ENCODE measurements at places on chromosomes 5 and 9.

GRCh38 chr9:127711226-127711701 lies 4.2 kb downstream of the PTRH1 start:
- peak; percentile 50 for DNase-seq

- DNase-seq: no peak
Observed at GRCh38 chr9:69186841-69187611, 12.9 kb downstream of the TJP2 start.

GRCh38 chr9:132756214-132756845 lies 86.1 kb downstream of the GTF3C4 start:
- no peak for DNase-seq

DNA sequence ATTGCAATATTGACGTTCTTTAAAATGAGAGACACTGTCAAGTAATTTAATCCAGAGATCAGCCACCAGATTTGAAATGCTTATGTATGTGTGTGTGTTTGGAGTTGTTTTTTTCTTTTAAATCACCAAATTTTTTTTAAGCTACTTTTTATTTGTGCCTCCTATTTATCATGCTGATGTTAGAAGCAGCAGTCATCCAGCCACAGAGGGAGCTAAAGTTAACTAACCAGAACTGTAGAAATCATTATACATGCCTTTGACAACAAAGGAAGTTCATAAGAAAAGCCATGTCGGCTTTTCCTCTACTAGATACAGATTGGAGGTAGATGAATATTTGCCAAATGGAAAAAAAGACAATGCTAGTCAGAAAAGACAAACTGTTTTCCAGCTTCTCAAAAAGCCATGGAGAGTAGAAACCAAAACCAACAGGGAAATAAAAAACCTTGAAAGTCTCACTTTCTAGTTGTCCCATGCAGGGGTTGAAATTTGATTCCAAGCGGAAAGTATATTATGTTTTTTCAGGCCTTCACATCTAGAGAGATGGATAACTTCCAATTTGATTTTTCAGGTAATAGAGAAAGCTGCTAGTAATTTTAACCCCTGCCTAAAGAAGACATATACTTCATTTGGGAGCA lies 4.5 kb downstream of the PURA start:
- no peak for DNase-seq

GRCh38 chr5:136011414-136012001 lies 17.3 kb upstream of the TGFBI start:
- DNase-seq: no peak

DNA sequence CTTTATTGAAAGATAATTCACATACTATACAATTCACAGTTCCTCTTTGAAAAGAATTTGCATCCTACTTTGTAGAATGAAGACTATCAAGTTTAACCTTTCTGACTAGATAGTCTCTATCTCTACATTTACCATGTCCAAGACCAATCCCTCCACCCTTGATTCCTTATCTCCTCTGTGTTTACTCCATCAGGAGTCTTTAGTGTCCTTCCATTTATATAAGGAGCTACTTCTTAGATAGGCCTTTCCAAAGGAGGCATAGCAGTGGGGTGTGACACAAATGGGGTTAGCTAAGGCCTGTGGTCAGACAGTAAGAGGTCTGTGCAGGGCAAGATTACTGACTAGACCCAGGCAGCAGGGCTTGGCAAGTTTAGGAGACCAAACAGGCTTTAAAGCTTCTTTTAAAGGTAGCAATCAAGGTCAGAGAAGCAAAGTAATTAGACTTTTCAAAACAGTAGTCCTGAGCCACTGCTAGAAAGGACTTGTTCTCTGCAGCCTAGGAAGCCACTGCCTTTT lies 11.1 kb upstream of the DMXL1 start:
- DNase-seq: no peak

GRCh38 chr9:110148384-110148783 lies 59.6 kb downstream of the C9orf152 start:
- peak; percentile 18 for DNase-seq

- DNase-seq: no peak
Observed at GRCh38 chr9:117587263-117587662, 116.9 kb upstream of the TLR4 start.

GRCh38 chr9:17578577-17578910 lies 322 bp upstream of the SH3GL2 start:
- no peak for DNase-seq

- DNase-seq: no peak
Observed at GRCh38 chr5:150511578-150512367, 3.8 kb downstream of the NDST1 start.

GRCh38 chr5:40717281-40717680 lies 37.6 kb downstream of the PTGER4 start:
- DNase-seq: no peak

- DNase-seq: no peak
Observed at GRCh38 chr5:123455640-123456039, 32.4 kb upstream of the CEP120 start.

DNA sequence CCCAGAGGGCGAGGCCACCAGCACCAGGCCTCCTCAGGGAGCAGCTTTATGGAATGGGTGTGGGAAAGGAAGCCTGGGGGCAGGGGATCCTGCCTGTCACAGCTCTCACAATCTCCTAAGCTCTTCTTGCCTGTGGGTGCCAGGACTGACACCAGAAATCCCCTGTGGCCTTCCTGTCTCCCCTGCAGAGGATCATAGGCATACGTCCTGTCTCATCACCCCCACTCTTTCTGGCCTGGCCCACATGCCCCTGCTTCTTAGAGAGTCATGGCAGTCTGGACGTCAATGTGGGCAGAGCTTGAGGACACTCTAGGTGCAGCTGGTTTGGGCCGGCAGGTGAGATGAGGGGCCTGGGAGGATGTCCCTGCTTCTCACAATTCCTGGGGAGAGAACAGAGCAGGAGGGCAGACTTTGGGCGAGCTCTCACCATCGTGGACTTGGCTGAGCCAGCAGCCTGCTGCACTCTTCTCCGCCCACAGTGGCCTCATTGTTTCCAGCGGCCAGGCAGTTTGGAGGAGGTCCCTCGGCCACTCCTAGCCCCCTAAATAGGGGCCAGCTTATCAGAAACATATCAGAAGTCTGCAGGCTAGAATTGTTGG lies 67.3 kb upstream of the ZFR start:
- DNase-seq: no peak

DNA sequence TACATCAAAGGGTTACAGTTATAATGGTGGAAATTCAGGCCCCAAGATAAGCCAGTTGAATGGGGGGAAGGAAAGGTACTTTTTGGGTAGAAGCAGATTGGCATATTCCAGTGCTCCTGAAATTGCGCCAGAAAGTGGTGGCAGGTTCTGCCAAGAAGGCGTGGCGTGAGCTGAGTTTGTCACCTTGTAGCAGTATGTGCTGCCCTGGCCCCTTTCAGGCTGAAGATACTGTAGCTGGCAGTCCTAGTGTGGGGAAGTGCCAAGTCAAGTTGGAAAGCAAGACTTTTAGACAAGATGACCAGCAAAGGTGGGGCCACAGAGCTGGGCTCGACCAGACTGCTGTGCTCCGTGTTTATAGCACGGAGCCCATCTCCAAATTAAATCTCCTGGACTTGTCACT lies 133.6 kb upstream of the GLRA1 start:
- no peak for DNase-seq

GRCh38 chr9:7965063-7965462 lies 165.5 kb upstream of the DMAC1 start:
- DNase-seq: no peak

- DNase-seq: no peak
Observed at GRCh38 chr5:36854402-36855140, 22.0 kb upstream of the NIPBL start.

DNA sequence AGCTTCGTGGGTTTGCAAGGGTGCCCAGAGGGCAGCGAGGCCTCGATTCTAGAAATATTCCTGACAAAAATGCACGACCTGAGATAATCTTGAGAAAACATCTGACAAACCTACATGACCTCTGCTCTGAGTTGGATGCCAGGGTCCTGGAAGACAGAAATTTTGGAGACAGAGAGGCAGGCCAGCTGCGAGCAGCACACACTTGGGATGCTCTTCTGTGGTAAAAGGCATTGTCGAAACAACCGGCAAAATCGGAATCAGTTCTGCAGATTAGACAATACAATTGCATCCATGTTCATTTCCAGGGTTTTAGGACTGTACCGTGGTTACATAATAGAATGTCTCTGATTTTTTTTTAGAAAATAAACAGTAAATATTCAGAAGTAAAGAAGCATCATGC lies 74.2 kb downstream of the GADD45G start:
- DNase-seq: no peak

- DNase-seq: no peak
Observed at GRCh38 chr9:138053996-138054752, 176.6 kb downstream of the CACNA1B start.

GRCh38 chr5:55377810-55378209 lies 70.0 kb downstream of the MTREX start:
- no peak for DNase-seq

GRCh38 chr5:148923023-148923422 lies 96.6 kb downstream of the ADRB2 start:
- no peak for DNase-seq

GRCh38 chr9:96605328-96605727 lies 14.3 kb downstream of the CDC14B start:
- DNase-seq: no peak

- DNase-seq: no peak
Observed at GRCh38 chr5:67283988-67284487, 87.4 kb upstream of the CD180 start.

GRCh38 chr9:78973907-78974306 lies 597.9 kb upstream of the TLE4 start:
- no peak for DNase-seq

DNA sequence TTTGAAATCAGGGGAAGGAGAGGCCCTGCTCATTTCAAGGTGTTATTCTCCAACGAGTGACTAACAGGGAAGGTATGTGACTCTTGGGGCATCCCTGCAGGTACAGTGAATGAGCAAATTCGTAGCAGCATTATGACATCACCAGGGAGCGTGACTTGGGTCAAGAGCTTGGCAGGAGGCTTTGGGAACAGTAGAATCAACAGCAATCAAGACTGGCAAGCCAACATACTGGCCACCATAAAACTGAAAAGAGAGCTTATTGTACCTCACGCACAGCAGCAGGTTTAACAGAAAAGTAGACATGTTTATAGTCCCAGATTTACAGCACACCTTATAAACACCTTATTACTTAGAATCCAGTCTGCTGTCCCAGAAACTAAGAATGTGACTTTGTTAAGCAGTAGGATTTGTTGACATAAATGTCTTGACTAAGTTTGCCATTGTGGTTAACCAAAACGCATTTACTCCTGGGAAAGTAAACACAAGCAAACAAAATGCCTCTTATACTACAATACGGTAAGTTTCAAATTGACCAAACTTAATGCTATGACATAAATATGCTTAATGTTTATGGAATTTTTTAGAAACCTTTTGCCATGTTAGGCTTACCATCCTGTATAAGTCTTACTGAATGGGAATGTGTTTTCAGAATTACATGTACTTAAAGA lies 297.8 kb downstream of the NPR3 start:
- no peak for DNase-seq

GRCh38 chr9:133787754-133788025 lies 49.5 kb upstream of the SARDH start:
- peak; percentile 28 for DNase-seq

DNA sequence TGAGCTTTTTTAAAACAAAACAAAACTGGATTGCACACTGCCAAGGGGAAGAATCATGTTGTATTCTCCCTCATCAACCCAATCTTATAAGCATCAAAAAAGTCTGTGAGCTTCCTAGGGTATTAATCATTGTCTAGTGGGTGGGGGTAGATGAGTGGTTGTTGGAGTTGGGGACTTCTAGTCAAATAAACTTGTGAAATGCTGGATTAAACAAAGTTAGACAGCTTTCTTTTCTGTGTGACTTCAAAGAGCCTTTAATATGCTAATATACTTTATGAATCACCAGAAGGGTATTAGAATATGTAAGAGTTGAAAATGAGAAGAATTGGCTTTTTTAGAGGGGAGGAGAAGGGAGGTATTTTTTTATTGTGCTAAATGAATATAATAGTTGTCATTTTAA lies 87.7 kb downstream of the GALNT10 start:
- DNase-seq: no peak

GRCh38 chr5:143893638-143894037 lies 81.7 kb downstream of the HMHB1 start:
- no peak for DNase-seq

DNA sequence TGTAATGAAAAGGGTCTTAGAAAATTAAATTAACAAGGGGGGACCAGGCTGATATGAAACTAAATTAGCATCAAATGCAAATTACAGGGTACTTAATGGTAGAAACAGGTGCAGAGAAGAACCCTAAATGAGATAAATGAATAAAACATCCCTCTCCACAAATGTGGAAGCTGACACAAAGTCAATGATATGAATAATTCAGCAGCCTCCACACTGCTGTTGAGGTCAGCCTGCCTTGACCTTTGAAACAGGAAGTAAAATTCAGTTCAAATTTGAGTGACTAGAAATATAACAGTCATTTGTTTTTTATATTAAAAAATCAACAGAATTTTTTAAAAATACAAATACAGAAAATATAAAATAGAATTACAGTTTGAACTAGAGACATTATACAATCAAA lies 40.0 kb downstream of the EBF1 start:
- DNase-seq: no peak

- no peak for DNase-seq
Observed at GRCh38 chr9:70590315-70590677, 175.8 kb upstream of the KLF9 start.

DNA sequence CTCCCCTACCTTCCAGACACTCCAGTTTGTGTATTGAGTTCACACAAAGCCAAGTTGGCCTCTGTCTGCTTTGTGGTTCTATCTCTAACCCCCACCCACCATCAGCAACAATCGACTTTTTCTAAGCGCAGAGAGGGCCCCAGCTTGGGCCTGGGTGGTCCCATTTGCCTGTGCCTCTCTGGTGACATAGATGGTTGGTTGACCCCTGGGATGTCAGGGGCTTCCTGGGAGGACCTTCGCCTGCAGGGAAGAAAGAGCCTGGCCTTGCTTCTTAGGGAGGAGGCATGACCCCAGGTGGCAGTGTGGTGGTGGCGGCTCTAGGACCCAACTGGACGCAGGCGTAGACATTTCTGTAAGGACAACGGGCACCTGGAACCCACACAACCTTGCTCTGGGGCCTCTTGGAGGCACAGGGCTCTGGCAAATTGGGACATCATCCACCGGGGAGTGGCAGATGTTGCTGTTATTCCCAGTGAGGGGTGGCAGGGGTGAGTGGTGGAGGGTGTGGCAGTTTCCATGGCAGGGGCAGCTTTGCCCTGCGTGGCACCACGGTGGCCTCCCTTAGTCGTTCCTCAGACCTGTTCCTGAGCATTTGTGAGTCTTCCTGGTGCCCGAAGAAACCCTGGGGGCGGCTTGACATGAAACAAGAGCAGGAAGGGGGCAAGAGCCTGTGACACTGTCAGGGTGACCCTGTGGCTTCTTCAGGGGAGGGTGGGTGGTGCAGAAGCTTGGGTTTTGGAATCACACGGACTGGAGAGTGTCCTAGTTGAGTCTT lies 171.0 kb upstream of the IER5L start:
- no peak for DNase-seq

- no peak for DNase-seq
Observed at GRCh38 chr5:117054911-117055310, 480.3 kb upstream of the SEMA6A start.

DNA sequence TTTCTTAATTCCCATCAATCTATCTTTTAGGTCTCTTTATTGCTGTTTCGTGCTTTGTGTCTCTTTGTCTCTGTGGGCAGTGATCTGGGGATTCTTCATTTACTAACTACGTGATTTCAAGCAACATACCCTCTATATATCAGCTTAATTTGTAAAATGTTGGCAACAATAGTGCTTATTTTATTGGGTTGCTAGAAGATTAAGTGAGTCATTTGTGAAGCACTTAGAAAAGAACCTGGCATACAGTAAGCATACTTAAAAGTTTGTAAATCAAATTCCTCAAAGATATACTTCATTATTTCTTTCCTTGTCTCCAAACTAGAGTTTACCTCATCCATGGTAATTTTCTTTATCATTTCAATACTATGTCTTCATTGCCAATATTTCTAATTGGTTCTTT lies 669.7 kb downstream of the MAT2B start:
- no peak for DNase-seq
